Right renal pelvis (tissue), 4 donors: ENCODE measurements at places on chromosomes 2 and 18. TPM values are rescaled to one million over a fixed set of nuclear protein-coding genes. Genes with fewer than 3 reads are reported as not detected.

The TMEM37 gene
- polyA plus RNA-seq, result 46.3 TPM

The PDIA6 gene
- polyA plus RNA-seq, result 400 TPM

The UGT1A4 gene
- 0.03 TPM for polyA plus RNA-seq

The FAM237A gene
- polyA plus RNA-seq, result not detected

The ILKAP gene
- 43.7 TPM for polyA plus RNA-seq

DNA sequence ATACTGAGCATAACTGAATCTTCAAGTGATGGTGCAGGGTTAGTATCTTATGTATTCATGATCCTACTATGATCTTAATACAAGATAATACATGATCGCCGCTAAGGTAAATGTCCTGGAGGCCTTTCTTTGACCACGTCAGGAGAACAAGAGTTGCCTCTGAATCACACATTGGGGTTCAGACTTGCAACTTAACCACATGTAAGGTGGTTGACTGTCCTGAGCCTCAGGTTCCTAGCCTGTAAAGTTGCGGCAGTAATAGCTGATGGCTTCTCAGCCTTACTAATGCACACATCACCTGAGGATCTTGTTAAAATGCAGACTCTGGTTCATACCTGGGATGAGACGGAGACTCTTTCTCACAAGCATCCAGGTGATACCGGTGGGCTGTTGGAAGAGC is 112.5 kb downstream of the MGAT5 start:
- no peak for DNase-seq

GRCh38 chr2:71844967-71845366 is 302.7 kb downstream of the CYP26B1 start:
- DNase-seq, result no peak

DNA sequence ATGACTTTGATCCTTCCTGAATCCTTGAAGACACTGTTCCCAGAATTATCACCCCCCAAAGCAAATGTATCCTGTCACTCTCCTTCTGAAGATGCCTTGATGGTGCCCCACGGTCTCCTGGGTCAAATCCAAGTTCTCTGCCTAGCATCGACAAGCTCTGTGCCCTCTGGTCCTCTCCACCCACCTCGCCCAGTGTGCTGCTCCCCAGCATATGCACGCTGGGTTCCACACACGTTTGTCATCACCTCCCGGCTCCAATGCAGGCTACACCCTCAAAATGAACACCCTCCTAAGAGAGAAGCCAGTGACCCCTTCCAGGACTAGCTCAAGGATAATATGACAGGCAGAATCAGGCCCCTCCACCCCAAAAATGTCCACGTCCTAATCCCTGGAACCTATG is 39.5 kb upstream of the CREG2 start:
- no peak for DNase-seq

DNA sequence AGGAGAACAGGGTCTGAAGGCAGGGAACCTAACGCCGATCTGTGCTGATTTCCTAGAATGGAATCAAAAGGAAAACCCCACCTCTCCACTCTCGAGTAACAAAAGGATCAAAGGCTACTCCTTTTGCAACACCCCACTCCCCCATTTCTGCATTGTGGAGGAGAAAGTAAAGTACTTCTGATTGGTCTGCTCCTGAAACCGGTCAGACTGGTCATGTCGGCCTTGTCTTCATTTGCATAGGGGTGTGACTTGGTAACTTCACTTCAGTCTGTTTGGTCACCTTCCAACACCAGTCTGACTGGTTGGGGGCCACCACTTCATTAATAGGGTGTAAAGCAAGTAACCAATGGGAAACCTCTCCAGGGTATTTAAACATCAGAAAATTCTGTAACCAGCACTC is 771.9 kb downstream of the ERBB4 start:
- DNase-seq, result peak; percentile 40

DNA sequence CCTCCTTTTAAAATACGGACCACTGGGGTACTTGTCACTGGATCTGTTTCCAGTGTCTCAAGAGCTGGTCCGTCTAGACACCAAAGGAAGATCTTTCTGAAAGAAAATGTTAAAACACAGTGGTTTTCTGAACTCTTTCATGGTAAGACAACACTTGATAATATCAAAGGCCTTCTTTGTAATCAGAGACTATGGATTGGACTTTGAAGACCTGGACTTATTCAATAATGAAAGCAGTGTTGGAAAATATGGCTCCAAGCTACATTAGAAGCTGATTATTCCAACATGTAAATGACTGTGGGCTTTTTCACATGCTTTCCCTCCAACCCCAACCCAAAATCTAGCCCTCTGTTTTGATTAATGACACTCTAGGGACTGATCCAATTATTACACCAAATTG is 329.4 kb upstream of the LYPD1 start:
- DNase-seq, result no peak

DNA sequence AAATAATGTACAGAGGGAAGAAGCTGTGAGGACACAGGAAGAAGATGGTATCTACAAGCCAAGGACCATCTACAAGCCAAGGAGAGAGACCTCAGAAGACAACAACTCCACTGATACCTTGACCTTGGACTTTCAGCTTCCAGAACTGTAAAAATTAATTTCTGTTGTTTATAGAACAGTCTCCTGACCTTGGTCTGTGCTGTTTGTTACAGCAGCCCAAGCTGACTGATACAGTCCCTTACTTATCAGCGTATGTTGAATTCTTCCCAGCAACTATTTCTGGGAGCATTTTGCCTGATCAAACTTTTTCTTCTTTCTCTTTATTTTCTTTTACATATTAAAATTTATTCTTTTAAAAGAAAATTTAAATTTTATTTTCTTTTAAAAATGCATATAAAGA is 47.8 kb upstream of the IGFBP2 start:
- no peak for DNase-seq

DNA sequence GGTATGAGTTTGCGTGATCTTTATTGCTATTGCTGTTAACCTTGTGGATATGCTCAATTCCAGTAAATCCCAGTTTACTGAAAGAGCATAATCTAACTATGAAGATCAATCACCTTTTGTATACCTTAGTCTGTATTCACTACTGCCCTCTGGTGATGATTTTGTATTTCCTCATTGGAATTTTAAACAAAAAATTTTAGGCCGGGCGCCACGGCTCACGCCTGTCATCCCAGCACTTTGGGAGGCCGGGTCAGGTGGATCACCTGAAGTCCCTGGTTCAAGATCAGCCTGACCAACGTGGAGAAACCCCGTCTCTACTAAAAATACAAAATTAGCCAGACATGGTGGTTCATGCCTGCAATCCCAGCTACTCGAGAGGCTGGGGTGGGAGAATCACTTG is 5.1 kb downstream of the COMMD1 start:
- DNase-seq, result no peak

GRCh38 chr18:76496194-76496890 is 1.3 kb upstream of the ZNF516 start:
- DNase-seq, result no peak
